ENCODE measurements at places on chromosomes 3 and 15. TPM values are rescaled to one million over a fixed set of nuclear protein-coding genes. Genes with fewer than 3 reads are reported as not detected.

Gene UPK1B
- total RNA-seq = not detected

Gene FBXO40
- not detected for total RNA-seq

- H3K27ac ChIP-seq = no peak overlapping the region
- no peak overlapping the region for H3K4me3 ChIP-seq
- H3K36me3 ChIP-seq = no peaks in the 10 kb centered on the region
These were observed 181.6 kb upstream of the RASGRP1 start for GRCh38 chr15:38746211-38746610.

Gene UBAP1L
- 7.2 TPM for total RNA-seq

Gene KLHL40
- not detected for total RNA-seq
